ENCODE measurements at places on chromosomes 12 and 14. TPM values are rescaled to one million over a fixed set of nuclear protein-coding genes. Genes with fewer than 3 reads are reported as not detected.
A peak's percentile ranks its signal among the peaks of the same experiment; 100 is the strongest.

DNA sequence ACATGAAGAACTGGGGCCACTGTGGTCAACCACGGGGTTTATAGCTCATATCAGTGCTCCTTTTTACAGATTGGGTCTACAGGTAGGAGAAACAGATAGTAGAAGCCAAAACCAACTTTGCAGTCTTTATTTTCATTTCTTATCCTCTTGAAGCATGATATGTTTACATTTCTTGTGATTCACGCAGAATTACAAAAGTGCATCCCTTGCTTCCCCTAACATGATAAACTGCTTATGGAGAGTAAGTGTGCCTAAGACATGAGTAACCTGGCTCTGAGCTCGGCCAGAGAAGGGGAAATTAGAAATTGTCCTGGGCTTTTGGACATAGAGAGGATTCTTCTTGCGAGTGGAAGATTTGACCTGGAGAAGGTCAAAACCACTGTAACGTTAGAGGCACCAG is 18.4 kb downstream of the PWP1 start:
- DNase-seq = no peak

GRCh38 chr12:19826980-19827550 is 387.8 kb downstream of the AEBP2 start:
- no peak for DNase-seq

- DNase-seq = no peak
These were observed 111.5 kb downstream of the NUAK1 start for GRCh38 chr12:106027286-106027685.

GRCh38 chr12:19938031-19938430 is 430.3 kb upstream of the PDE3A start:
- no peak for DNase-seq

DNA sequence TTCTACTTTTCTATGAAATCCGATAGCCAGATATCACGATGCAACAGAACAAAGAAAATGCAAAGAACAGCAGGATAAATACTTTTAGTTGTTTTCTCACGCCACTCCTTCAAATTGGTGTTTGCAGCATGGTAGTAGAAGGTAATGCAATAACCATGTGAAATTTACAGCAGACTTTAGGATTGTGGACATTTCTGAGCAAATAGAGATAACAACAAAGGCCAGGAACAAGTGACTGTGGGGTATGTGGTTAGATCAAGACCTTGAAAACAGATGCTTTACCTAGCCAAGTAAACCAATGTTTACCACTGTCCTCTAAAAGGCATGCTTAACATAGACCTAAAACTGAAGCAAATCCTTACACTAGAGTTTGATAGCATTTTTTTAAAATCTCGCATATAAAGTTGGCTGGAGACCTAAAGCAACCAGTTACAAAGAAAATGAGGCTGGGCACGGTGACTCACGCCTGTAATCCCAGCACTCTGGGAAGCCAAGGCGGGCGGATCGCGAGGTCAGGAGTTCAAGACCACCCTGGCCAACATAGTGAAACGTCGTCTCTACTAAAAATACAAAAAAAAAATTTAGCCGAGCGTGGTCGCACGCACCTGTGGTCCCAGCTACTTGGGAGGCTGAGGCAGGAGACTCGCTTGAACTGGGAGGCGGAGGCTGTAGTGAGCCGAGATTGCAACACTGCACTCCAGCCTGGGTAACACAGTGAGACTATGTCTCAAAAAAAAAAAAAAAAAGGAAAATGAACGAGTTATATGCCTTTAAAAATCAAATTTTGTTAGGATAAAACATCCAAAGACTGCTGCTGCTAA is 123.2 kb upstream of the FOXN3 start:
- no peak for DNase-seq

- DNase-seq = no peak
These were observed 205.2 kb upstream of the NEDD1 start for GRCh38 chr12:96701856-96702255.

GRCh38 chr14:93019970-93020369 is 95.8 kb downstream of the ITPK1 start:
- DNase-seq = no peak

DNA sequence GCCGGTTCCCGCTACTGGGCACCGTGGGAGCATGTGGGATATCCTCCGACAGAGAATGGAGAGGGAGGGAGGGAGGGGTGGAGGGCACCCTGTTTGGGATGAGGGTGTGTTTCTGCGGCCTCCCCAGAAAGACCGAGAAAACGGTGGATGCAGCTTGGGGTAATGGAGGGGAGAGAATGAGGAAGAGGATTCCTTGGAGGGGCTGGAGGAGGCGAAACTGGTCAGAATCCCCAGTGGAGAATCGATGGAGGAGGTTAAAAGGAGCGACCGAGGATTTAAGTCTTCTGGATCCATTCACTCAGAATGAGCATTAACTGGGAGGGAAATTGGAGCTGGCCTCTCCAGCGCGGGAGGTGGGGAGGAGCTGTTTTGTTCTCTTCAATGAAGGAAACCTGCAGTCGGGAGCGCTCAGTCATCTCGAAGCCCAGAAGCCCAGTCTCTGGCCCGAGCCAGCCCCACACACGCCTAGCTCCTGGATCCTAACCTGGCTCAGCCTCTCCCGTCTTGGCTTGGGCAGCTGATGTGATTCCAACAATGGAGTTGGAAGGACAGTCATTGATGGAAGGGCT is 581 bp downstream of the ARG2 start:
- DNase-seq = no peak

DNA sequence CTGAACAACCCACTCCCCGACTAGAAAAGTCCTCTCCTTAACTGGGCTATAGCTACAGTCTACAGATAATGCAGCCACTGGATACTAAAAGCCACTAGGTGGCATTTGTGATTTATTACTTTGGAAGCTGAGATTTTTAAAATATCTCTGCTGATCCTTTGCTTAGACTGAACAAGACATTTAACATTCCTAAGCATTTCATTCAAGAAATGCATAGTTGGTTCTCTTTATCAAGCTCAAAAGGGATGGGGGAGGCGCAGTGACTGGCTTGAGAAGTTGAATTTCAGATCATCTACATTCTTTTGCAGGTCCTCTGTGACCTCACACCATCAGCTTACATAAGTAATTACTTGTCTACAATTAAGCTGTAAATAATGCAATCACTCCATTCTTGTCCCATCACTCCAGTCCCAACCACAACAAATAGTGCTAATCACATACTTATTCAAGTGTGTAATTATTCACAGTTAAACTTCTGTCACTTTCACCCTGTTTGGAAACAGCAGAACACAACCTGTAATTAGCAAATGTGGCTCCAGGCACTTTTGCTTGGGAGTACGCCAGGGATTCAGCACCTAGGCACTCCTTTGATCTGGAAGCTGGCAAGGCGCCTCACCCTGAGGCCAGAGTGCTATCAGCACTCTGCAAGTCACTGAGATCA is 203.6 kb downstream of the NOVA1 start:
- DNase-seq = no peak

GRCh38 chr12:109815757-109816617 is 17.2 kb downstream of the TRPV4 start:
- no peak for DNase-seq

- no peak for DNase-seq
These were observed 422.9 kb upstream of the OR4E1 start for GRCh38 chr14:22096514-22096895.

DNA sequence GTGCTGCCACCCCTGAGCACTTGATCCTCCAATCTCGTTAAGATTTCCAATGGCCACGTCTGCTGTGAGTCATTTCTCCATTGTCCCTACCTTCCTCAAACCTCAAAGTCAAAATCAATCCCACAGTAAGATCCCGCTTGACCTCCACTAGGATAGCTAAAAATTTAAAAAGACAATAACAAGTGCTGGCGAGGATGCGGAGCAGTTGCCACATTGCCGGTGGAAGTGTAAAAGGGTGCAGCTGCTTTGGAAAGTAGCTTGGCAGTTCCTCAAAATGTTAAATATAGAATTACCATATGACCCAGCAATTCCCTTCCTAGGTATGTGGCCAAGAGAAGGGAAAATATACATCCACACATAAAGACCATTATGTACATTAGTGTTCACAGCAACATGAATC is 9.5 kb upstream of the BCL7A start:
- DNase-seq = no peak

- DNase-seq = no peak
These were observed 73.9 kb downstream of the HSD17B6 start for GRCh38 chr12:56836800-56837663.

GRCh38 chr12:15601210-15601800 is 187.9 kb downstream of the EPS8 start:
- DNase-seq = peak; percentile 89

GRCh38 chr14:73726025-73726961 is 12.1 kb upstream of the PNMA1 start:
- no peak for DNase-seq

- DNase-seq = no peak
These were observed 27.0 kb downstream of the SMOC1 start for GRCh38 chr14:69906201-69906600.

GRCh38 chr14:54310151-54310850 is 86.5 kb upstream of the CDKN3 start:
- DNase-seq = no peak

DNA sequence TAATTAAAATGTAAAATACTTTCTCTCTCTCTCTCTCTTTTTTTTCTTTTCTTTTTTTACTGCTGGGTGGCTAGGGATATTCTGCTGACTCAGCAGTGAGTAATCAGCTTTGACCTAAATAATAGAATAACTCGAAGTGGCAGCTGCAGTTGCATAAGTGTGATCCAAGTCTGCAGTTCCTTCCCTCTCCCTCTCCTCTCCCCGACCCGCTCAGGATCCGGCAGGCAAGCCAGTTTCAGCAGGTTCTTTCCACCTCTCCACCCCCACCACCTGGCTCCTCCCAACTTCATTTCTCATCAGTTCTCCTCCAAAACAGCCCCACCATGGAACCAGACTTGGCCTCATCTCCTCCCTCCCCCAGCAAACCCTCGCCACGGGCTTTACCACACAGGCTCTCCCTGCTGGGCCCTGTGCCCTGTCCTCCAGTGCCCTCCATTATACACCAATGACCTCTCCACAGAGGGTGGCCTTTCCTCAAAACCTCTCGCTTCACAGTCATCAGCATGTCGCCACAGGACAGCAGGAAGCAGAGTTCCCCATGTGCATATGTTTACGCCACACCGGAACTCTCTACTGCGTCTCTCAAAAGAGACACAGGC is 22.4 kb downstream of the SLC7A8 start:
- peak; percentile 53 for DNase-seq

GRCh38 chr12:59075968-59076490 is 155.7 kb upstream of the LRIG3 start:
- DNase-seq = no peak

GRCh38 chr12:11927286-11927935 is 143.3 kb upstream of the BCL2L14 start:
- DNase-seq = no peak

- no peak for DNase-seq
These were observed 196.0 kb upstream of the EEA1 start for GRCh38 chr12:93125126-93125525.

The MYF6 gene
- 0.14 TPM for total RNA-seq

The GALNT4 gene
- total RNA-seq = 5.7 TPM

The NDRG2 gene
- total RNA-seq = 16.0 TPM

The CRACR2A gene
- 4.5 TPM for total RNA-seq

The TRMT61A gene
- total RNA-seq = 21.9 TPM

The CD163 gene
- not detected for total RNA-seq

The ANKRD33 gene
- not detected for total RNA-seq

The DLK1 gene
- total RNA-seq = not detected

Data from epithelial cell of proximal tubule (primary cell).